ENCODE measurements at places on chromosomes 7 and 10.

GRCh38 chr10:42615419-42615818, 23.0 kb downstream of the ZNF33B start:
- DNase-seq = no peak

- DNase-seq = no peak
Measured at GRCh38 chr7:42106562-42106961, 130.4 kb downstream of the GLI3 start.

DNA sequence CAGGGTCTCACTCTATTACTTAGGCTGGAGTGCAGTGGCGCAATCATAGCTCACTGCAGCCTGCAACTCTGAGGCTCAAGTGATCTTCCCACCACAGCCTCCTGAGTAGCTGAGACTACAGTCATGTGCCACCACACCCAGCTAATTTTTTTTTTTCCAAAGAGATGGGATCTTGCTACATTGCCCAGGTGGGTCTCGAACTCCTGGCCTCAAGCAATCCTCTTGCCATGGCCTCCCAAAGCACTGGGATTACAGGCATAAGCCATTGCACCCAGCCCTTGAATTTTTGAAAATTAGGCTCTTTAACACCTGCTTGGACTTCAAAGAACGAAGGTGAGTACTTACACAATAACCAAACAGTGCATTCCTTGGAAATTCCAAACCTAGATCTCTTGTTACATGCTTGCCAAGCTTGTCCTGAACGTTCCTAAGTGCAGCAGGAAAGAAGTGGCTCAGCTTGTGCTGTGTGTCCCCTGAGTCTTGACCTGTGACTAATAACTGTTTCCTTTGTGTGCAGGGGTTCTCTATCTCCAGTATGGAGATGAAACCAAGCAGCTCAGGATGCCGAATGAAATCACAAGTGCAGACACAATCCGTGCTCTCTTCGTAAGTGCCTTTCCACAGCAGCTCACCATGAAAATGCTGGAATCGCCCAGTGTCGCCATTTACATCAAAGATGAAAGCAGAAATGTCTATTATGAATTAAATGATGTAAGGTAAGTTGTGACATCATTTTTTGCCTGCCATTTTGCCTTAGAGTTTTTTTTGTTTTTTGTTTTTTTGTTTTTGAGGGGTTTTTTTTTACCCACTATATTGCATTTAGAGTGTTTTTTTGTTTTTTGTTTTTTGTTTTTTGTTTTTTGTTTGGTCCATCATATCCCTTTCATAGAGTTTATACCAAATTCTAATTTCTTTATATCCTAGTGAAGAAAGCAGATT, 223.8 kb downstream of the KIAA1217 start:
- peak; percentile 64 for DNase-seq

DNA sequence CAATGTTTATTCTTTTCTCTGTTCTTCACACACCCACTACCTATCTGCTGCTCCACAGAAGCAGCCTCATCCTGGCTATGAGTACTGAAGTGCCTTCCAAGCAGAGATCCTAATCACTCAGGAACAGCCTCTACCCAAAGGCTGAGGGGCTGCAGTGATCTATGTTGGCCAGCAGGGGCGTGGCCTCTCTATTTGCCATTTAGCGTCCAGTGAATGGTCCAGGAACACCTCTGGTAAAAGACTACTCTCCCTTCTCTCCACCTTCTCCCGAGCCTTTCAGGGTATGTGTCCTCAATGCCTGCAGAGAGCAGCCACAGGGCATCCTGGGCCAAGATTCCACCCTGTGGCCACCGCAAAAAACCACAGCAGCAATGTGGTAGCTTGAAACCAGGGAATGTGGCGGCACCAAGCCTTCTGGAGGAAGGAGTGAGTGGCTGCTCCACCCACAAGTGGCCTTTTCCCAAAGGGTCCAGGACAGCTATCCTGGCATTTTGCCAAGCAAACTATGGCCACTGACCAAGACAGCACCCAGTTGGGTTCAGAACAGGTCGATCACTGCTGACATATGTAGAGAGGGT, 70.9 kb downstream of the SYPL1 start:
- DNase-seq = peak; percentile 73

- DNase-seq = no peak
Measured at GRCh38 chr7:127751490-127752448, 99.8 kb downstream of the SND1 start.

DNA sequence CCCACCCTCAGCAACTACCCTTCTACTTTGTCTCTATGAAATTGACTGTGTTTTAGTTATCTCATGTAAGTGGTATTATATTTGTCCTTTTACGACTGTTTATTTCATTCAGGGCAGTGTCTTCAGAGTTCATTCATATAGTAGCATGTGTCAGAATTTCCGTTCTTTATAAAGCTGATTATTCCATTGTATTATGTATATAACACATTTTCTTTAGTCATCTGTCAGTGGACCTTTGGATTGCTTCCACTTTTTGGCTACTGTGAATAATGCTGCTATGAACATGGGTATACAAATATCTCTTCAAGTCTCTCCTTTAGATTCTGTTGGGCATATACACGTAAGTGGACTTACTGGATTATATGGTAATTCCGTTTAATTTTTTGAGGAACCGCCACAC, 14.5 kb downstream of the SLF2 start:
- no peak for DNase-seq

Data from ELR (cell line).